Effector CD8-positive, alpha-beta T cell (primary cell): ENCODE measurements at places on chromosomes 7 and 10.

GRCh38 chr7:8592167-8592566 is 158.8 kb downstream of the NXPH1 start:
- no peak for DNase-seq

GRCh38 chr10:78975926-78976325 is 92.8 kb upstream of the ZMIZ1 start:
- no peak for DNase-seq

GRCh38 chr7:115851291-115851690 is 179.3 kb downstream of the TFEC start:
- DNase-seq = no peak

- DNase-seq = peak; percentile 23
These were observed 5.3 kb downstream of the ESYT2 start for GRCh38 chr7:158824028-158824427.

- no peak for DNase-seq
These were observed 1.3 kb upstream of the GRB10 start for GRCh38 chr7:50783801-50784507.

DNA sequence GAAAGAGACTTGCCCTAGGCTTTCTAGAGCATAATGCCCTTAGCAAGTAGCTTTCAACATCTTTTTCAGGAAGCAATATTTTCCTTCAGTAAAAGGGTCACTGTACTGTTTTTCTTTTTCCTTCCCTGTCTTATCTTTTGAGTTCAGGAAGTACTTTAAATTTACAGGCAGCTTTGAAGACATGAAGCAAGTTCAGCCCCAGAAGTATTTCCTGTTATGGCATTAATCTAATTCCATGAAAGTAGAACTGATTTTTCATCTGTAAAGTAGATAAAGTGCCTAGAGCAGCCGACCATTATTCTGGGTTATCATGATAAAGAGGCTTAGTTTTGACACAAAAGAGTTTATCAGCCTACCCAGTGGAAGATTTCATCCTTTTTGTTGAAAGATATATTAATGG is 288.2 kb downstream of the ADK start:
- DNase-seq = no peak

DNA sequence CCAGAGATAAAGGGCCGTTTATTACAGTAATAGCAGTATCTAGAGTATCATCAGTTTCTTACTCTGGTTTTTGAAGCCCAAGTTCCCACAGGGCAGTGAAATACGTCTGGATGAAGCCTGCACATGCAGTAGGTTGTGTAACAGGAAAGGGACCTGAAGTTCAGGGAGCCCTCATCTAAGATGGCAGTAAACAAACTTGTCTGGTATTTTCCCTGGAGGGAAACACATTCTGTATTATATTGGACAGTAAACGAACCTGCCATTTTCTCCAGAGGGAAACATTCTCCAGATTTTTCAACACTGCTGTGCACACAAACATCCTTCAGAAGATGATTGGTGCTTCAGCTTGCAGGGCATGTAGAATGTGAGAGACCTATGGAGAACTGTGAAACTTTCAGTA is 189.9 kb downstream of the TFEC start:
- DNase-seq = no peak

DNA sequence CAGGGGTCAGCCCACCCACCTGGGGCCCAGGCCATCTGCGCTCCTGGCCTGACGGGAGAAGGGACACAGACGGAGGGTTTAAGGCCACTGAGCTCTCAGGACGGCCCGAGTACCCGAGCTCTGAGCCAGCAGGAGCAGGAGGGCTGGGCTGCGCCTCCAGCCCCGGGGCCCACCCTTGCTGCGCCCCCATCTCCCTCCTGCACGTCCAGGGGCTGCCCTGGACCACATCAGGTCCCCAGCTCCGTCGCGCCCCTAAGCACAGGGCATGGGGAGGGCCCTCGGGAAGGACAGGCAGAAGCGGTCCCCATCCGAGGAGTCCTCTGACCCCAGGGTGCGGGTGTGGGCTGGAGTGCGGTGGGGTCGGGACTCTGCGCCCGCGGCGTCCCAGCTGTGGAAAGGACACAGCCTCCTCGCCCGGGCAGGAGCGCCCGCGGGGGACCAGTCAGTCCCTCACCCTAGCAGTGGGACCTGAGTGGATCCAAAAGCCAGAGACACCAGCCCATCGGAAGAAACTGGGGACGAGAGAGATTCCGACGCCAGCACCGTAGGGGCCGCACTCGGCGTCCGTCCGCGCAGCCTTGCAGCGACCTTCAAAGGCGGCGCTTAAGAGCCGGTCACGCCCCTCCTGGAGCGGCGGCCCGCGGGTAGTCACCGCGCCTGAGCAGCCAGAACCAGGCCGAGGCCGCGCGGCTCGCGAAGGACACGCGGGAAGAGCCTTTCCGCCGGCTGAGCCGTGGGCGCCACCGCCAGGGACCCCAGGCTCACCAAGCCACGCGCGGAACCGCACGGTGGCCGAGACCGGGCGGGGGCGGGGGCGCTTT is 15.9 kb downstream of the CAMK2B start:
- DNase-seq = no peak

DNA sequence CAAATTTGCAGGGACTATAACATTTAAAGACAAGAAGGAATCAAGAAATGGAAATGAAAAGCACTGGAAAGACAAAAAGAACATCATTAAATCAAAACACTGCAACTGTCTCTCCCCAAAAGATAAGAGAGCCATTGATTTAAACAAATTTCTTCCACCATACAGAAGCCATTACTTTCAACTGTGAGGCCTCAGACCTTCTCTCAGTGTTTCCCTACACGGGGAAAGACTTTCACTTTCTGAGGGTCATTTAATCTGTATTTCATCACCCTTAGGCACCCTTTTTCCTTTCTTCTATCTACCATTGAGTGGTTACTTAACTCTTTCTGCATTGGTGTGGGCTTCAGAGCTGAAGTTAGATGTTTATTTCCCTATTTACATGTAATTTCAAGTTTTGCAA is 47.5 kb downstream of the CCDC172 start:
- no peak for DNase-seq

- no peak for DNase-seq
These were observed 121.5 kb upstream of the PRR15 start for GRCh38 chr7:29442146-29442545.

- no peak for DNase-seq
These were observed 28.6 kb upstream of the LAMB4 start for GRCh38 chr7:108158776-108159175.

DNA sequence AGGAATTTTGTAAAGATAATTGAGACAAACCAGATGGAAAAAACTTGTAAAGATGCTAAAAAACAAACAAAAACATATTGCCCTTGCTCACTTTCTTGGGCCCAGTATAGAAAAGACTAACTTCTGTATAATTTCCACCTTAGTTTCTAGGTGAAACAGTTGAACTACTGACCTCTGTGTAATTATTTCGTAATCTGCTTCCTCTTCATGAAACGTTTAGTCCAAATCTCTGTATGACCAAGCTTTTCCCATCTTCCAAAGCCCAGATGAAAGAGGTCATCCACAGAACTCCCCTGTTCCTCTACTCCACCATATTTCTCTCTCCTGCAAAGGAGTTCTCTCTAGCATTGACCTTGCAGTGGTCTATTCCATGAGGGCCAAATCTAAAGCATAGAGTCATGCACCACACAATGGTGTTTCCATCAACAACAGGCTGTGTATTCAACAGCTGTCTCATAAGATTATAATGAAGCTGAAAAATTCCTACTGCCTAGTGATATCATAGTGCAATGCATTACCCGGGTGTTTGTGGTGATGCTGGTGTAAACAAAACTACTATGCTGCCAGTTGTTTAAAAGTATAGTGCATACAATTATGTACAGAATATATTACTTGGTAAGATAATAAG is 647.6 kb downstream of the TNS3 start:
- no peak for DNase-seq

- DNase-seq = no peak
These were observed 171.7 kb upstream of the FRMD4A start for GRCh38 chr10:14502431-14502830.

- no peak for DNase-seq
These were observed 32.1 kb upstream of the MSRB2 start for GRCh38 chr10:23063045-23063972.

- no peak for DNase-seq
These were observed 67.3 kb downstream of the CACUL1 start for GRCh38 chr10:118687472-118687871.

DNA sequence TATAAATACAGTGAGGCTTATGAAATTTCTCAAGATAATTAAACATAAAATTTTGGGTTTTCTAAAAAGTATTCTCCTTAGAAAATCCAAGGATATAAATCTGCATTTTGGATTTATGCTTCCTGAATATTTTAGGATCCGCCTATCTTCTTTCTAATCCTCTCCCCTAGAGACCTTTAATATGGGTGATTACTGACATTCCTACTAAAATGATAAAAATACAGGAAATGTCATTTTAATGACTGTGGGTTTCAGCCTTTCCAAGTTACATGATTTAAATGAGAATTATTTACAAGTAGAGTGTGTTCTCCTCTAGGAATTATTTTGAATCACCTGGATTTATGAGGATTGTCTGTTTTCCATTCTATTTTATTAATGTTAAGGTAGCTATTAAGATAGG is 150.4 kb downstream of the C7orf25 start:
- no peak for DNase-seq

GRCh38 chr10:84563355-84563754 is 235.0 kb downstream of the CCSER2 start:
- no peak for DNase-seq

DNA sequence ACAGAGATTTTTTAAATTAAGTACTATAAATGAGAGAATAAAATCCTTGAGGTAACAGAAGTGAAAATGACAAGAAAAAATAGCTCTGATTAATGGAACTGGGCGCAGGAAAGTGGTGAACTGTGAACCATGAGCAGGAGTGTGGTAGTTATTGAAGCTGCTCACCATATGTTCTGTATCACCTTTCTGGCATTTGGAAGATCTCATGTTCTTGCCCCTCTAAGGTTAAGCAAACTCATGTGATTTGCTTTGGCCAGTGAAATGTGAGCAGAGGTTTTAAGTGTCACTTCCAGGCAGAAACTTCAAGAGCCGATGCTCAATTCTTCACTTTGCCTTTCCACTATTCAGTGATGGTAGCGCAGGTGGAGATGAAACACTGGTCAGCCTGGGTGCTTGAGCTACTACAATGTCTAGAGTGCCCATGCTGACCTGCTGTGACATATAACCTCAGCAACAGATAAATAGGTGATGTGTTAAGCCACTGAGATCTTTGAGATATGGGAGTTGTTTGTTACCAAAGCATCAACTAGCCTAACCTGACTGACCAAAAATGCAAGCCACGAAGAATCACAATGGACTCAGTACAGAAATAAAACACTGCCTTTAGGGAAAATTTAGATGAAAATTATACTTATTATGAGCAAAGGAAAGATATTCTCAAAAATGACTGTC is 18.4 kb downstream of the MTPAP start:
- DNase-seq = no peak

DNA sequence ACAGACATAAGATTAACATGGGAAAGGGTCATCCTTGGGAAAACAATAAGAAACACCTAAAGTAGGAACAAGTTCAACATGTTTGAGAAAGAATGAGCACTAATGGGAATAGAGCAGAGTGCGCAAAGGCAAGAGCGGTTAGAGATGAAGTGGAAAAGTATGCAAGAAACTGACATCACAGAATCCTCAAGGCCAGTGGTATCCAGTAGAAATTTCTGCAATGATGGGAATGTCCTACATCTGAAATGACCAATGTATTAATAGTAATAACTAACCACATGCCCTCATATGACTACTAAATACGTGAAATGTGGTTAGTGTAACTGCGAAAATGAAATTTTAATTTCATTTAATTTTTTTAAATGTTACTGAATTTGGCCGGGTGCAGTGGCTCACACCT is 54.8 kb downstream of the TFEC start:
- no peak for DNase-seq

GRCh38 chr10:124918906-124919305 is 23.0 kb upstream of the ZRANB1 start:
- no peak for DNase-seq

DNA sequence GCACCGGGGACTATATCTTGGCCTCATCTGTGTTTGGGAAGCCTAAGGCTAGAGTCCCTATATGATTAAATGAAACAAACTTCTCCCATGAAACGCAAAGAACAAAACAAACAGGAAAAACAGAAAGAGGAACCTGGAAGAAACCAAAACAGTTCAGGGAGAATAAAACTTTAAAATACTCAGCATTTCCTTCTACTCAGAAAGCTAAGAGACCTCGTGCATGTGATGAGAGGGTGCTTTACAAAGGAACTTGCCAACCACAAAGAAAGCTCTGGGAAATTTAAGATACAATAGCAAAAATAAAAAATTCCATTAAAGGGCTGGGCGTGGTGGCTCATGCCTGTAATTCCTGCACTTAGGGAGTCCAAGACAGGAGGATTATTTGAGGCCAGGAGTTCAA is 6.9 kb downstream of the PILRA start:
- DNase-seq = no peak

DNA sequence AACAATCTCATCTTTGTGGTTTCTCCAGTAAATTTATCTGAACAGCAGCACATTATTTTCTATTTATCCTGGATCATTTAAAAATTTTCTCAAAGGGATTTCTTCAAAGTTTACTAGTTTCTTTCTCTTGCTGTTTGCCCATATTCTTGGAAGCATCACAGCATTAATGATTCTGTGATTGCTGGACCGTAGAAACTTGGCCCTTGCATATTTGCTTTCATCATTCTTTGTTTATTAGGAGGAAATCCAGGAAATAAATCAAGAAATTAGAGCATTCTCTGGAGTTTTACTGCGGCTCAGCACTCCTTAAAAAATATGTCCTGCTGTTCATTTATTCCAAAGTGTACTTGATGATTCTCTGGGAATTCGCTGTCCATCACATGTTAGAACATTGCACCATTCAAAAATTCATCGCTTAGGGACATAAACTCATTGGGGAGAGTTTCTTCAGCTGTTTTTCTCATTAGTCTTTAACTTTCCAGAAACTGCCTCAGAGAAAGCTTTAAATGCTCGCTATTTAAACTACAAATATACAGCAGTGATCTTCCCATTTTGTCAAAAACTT is 264.0 kb upstream of the CDC14C start:
- DNase-seq = no peak

GRCh38 chr10:34228066-34228465 is 587.0 kb downstream of the PARD3 start:
- no peak for DNase-seq

- no peak for DNase-seq
These were observed 81.9 kb upstream of the C1GALT1 start for GRCh38 chr7:7100432-7100849.
